ENCODE measurements at places on chromosomes 4 and X.

DNA sequence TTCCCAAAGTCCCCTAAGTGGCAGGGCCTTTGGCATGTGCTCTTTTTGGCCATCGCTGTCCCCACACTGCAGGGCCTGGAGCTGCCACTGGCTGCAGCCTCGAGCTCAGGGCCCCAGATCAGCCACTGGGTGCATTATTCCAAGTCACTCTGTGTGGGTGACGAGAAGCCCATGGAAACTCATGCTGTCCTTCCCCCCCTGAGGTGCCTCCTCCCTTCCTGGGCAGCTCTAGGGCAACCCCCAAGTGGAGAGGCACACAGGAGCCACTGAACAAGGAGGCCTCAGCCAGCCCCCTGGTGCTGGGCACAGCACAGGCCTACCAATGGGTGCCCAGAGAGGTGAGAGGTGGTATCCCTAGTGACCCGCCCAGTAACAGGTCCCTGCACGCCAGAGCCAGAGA, 84.5 kb downstream of the PPP2R2C start:
- DNase-seq = no peak

DNA sequence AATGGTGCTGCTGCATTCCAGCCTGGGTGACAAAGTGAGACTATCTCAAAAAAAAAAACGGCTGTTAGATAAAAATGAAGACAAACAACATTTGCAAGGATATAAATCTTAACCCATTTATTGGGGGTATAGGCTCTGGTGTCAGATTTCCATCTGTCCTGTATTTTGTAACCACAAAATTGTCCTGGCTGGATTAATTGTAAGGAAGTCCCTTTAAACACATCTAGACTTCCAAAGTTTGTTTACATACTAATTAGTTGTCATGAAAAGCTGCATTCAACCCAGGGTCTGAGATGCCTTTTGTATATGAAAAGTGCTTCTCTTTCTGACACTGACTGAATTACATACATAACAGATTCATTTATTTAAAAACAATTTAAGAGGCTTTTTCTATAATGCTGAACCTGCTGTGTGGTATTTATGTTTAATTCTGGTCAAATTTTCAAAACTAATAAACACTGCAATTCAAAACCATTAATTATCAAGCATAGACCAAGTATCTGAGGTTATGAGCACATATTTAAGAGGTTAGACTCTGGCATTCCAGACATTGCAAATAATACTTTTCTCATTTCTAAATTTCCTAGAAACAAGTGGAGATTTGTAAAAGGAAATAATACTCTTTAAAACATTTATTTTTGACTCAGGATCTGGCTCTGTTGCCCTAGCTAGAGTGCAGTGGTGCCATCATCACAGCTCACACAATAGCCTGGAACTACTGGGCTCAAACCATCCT, 17.5 kb upstream of the UGDH start:
- no peak for DNase-seq

GRCh38 chrX:81414630-81415029, 212.7 kb downstream of the SH3BGRL start:
- DNase-seq = no peak

DNA sequence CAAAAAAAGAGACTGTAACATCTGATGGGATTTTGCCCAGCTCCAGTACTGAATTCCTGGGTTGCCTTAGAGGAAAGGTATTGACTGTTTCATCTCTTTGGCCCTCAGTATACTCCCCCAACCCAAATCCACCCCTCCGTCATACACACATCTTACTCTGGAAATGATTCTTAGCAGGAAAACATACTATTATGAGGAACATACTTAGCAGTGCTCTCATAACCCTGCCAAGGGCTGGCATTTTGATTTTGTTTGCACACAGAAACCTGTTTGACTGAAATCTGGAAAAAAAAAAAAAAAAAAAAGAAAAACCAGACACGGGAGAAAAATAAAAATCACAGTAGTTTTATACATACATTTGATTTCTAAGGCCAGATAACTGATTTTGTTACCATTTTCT, 19.4 kb upstream of the AR start:
- DNase-seq = no peak

- no peak for DNase-seq
Measured at GRCh38 chrX:41661366-41662095, 27.2 kb upstream of the GPR34 start.

GRCh38 chr4:147285751-147286150, 195.1 kb upstream of the EDNRA start:
- no peak for DNase-seq

DNA sequence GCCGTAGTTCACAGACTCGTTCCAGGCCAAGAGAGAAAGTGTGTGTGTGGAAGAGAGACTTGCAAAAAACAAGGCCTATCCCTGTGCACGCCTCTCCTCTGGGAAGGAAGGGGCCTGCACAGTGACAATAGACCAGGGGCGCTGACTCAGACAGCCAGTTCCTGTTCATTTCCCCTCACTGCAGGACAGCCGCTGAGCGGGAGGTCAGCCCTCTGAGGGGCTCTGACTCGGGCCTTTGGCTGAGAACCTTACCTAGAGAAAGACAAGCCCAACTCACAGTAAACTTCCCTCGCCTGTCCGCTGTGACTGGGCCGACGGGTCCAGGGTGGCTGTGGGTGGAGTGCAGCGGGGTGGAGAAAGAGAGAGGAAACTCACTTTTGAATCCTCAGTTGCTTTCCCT, 52.1 kb downstream of the RTL5 start:
- DNase-seq = no peak

- DNase-seq = no peak
Measured at GRCh38 chrX:679291-679979, 48.8 kb downstream of the SHOX start.

GRCh38 chr4:89338206-89338605, 30.6 kb upstream of the GPRIN3 start:
- no peak for DNase-seq

DNA sequence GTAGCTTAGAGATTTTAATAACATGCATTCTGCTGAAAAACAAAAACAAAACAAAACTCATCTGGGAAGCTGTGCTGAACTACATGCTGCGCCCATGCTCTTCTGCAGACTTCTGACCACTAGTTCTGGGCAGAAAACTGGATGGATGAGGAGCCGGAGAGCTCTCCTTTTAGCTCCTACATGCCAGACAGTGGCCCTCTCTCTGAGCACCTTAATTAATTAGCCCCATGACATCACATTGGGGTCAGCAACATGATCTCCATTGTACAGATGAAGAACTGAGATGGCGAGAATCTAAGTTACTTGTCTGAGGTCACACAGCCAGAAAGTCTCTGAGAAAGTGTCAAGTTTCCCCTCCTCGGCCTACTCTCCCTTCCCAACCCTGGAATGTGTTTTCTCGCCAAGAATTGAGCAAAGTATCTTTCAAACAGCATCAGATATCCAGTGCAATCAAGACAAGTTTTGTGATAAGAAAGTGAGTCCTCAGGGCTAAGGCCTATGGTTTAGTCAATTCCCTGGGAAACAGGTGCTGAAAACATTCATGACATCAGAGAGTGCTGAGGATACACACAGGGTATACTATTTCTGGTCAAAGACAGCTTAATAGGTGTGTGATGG, 21.6 kb downstream of the SCD5 start:
- no peak for DNase-seq

DNA sequence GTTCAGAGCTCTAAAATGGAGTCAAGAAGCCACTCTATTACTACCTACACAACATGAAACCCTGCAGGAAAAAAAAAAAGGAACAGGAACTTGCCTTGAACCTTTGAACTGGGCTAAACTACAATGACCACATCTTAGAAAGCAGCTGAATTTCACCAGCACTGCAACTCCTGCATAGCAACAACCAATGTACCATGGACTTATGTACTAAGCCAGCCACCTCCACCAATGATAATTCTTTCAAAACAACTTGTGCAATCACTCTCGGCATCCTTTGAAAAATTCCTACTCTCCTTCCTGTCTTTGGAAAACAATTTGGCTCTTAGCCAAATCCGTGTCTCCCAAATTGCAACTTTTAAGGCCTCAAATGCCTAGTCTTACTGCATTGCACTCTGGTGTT, 26.8 kb upstream of the FMR1 start:
- no peak for DNase-seq

DNA sequence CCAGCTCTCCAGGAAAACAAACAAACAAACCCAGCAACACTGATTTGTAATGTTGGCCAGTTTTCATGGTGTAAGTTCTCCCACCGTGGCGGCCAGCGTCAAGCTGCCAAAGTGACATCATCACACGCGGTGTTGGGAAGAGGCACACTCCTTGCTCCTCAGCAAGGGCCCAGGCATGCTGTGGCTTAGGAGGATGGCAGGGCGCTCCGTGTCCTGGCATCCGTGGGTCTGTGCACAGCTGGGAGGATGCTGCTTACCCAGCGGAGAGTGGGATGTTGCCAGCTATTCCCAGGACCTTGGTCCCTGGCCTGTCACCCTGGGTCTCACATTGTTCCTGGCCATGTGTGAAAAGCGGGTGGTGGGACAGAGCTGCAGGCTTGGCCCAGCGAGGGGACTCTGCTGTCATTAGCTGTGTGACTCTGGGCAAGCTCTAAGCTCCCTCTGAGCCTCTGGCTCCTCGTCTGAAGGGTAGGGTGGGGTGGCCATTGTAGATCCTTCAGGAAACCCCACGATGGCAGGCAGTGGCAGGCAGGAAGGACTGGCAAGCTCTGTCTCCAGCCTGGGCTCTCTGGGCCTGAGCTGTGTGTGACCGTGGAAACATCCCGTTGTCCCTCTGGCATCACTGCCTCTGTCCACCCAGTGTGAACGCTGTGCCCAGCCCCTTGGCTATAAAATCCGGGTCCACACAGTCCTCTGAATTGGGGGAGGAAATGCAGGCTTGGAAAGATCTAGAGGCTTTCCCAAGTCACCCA, 10.8 kb downstream of the PSAPL1 start:
- DNase-seq = no peak

DNA sequence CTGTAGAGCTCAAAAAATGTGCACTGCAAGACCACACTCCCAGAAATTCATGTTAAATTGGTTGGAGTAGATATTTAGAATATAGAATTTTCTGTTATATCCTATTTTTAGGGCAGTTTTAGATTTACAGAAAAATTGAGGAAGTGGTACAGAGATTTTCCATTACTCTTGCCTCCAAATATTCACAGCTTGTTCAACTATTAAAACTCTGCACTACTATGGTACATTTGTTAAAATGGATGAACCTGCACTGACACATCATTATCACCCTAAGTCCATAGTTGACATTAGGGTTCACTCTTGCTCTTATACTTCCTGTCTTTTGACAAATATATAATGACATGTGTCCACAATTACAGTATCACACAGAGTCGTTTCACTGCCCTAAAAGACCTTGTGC, 1724.5 kb downstream of the C4orf33 start:
- no peak for DNase-seq

- no peak for DNase-seq
Measured at GRCh38 chr4:6333301-6334202, 63.9 kb downstream of the WFS1 start.

DNA sequence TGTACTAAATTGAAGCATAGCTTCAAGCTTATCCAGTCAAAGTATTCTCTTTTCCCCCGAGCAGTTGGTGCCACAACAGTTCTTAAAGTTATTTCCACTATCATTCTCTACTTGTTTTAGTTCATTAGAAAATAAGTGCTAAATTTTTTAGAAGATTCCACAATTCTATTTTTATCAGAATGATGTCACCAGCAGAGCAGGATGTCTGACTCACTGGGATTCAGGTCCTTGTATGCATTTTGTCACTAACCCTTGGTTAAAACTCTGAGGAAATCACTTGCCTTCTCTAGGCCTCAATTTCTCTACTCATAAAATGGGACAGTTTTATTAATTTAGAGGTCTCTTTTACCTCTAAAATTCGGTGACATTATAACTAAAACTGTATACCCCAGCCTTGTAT, 3.4 kb downstream of the DDX53 start:
- DNase-seq = no peak

DNA sequence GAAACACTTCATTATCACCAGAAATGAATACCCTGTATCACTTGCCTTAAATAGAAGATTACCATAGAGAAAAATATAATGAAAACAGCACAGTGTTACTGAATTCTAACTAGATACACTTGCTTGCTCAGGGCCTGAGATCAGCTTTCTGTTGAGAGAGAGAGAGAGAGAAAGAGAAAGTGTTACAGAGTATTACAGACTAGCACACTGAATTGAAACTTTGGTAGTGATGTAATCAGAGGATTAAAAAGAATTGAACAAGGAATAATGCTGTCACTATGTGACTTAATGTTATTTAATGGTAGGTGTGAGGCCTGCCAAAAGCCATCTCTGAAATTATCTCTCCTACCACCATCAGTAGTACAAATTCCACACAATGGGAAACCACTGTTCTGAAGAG, 35.5 kb upstream of the CASK start:
- DNase-seq = no peak

GRCh38 chr4:74206088-74206825, 48.3 kb downstream of the MTHFD2L start:
- no peak for DNase-seq

GRCh38 chr4:153111426-153112040, 92.7 kb upstream of the TRIM2 start:
- DNase-seq = no peak

- DNase-seq = no peak
Measured at GRCh38 chrX:85381602-85382001, 2.1 kb upstream of the POF1B start.

GRCh38 chr4:176791591-176792325, 964 bp downstream of the VEGFC start:
- DNase-seq = no peak

DNA sequence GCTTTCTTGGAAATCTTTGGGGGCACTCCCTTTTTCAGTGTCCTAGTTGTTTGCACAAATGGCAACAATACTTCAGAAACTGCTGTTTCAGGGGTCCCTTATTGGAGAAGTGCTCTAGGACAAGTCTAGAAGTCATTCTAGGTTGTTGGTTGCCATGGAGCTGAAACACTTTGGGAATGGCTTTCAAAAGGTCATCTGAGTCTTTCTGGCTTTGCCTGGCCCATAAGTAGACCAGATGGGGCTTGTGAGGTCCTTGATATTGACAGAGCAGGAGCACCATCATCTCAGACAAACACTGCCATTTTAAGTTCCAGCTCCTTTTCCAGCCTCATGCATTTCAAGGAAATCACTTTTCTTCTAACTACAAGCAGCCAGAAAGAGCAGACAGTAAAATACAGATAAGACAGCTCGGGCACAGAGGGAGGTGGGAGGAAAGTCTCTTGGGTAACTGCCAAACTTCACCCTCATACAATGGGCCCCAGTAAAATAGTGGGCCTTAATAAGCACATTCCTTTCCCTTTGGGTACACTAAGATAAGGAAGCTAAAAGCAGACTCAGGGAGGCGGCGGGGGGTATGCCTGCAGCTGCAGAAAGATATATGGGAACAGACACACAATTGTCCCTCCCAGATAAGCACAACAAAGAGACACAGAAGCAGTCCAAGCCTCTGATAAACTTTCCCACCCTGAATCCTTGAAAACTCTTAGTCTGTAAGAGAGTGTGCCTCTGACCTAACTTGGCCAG, 8.5 kb upstream of the NXF3 start:
- no peak for DNase-seq

- no peak for DNase-seq
Measured at GRCh38 chr4:174324725-174325124, 41.0 kb downstream of the CEP44 start.

All from stimulated activated CD8-positive, alpha-beta memory T cell treated with anti-CD3 and anti-CD28 coated beads, Interleukin-4, amount 100 ng/mL, for 4 hours (primary cell).